BJ (cell line): ENCODE measurements at places on chromosomes 6 and 20.
A peak's percentile ranks its signal among the peaks of the same experiment; 100 is the strongest.

DNA sequence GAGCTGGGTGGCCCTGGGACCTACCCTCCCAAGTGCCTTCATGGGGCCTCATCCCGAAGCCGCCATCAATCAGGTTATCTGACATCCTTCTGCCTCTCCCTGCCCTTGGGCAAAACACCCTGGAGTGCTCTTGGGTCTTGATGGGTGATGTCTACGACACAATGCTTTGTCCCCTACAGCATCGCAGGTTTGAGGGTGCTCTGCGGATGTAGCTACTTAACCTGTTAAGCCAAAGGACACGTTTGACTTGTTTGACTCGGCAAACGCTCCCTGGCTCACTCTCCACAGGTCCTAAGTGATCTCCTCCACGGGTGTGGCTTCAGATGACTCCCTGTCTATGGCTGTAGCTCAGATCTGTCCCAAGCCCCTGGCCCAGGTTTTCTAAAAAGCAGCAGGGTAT lies 35.6 kb downstream of the TBC1D7 start:
- no peak for DNase-seq

DNA sequence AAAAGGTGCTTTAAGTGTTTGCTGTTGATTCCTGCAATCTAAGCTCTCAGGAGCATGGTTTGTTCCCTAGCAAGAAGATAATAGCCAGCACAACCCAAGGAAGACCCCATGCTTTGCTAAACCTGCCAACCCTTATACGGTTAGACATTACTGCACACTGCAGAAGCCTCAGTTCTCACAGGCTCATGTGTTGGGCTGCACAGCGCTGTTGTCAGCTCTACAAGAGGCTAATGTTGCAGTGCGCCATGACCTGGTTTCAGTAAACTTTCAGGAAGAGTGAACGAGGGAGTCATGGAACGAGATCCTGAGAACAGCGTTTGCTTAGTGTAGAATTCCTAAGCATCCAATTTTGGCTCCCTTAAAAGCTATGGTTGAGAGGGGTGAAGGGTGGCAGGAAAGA lies 218.5 kb downstream of the ARHGAP18 start:
- no peak for DNase-seq

GRCh38 chr20:23456409-23456808 lies 3.7 kb upstream of the CST11 start:
- no peak for DNase-seq

DNA sequence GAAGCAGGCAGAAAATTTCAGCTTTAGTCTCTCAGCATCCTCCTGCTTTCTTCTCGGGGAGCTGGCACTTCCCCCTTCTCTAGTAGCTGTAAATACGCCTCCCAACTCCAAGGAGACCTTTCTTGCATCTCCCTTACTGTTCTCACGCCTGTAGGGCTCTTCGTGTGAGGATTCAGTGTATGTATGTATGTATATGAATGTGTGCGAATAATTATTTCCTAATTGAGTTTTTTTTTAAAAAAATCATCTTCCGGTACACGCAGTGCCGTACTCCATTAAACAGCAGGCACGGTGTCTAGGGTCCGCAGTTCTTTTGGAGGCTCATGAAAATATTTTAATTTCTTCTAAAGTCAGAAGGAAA lies 85.4 kb downstream of the HFE start:
- DNase-seq = no peak

DNA sequence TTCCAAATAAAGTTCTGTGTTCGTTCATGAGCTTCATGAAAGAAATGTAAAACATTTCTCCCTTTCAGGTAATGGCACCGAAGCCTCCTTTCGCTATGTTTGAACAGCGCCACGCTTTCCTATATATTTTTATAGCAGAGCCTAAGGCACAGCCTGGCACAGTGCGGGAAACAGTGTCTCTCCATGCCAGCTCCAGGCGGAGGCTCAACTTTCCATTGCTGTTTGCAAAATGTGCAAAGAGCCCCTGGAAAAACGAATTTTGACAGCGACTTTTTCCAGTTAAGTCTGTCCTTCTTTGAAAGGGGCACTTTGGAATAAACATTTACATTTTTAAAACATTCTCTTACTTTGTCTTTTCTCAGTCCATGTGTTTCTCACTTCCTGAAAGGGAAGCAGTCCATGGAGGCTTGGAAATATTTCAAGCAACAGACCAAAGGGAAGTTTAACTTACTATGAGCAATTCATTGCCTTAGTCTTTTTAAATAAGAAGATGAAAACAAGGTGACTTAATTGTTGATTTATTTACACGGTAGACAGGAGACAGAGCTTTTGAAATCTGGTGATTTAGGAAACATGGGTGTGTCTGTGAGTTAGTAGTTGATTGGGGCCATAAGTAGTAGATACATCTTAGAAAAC lies 769 bp downstream of the CCN6 start:
- no peak for DNase-seq

DNA sequence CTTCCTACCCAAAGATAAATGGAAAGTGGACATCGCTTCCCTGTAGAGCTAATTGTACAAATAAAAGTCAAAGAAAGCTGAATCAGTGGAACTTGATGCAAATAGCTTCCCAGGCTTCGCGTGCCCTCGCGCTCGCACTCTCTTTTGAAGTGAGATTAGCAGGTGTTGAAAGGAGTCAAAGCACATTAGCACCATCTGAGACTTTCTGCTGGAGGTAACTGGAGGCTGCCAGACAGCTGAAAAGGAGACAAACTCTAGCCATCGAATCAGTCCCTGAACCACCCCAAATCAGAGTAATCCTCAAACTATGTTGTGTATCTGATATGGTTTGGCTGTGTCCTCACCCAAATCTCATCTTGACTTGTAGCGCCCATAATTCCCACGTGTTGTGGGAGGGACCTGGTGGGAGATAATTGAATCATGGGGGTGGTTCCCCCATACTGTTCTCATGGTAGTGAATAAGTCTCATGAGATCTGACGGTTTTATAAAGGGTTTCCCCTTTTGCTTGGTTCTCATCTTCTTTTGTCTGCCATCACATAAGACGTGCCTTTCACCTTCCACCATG lies 23.7 kb downstream of the SULF2 start:
- DNase-seq = no peak

- DNase-seq = no peak
These were observed 11.1 kb upstream of the ITPR3 start for GRCh38 chr6:33610067-33610466.

GRCh38 chr6:27237089-27237803 lies 10.3 kb upstream of the PRSS16 start:
- DNase-seq = no peak

DNA sequence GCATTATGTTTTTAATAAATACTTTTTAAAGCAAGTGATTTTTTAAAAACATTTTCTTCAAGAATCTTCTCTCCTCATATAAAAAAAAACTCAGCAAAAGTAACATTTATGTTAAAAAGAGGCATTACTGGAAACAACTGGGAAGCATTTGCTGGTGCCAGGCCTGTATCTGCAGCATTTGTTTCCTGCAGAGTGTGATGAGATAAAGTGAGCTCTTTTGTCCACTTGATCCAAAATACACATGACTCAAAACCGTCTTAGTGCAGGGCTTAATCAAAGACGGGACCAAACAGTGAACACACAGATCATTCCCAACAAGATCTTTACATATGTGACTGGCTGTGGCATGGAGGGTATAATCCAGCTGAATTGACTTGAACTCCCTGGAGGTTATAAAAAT lies 28.3 kb upstream of the RIPPLY2 start:
- DNase-seq = no peak

- no peak for DNase-seq
These were observed 259.9 kb downstream of the DLL1 start for GRCh38 chr6:170030821-170031471.

DNA sequence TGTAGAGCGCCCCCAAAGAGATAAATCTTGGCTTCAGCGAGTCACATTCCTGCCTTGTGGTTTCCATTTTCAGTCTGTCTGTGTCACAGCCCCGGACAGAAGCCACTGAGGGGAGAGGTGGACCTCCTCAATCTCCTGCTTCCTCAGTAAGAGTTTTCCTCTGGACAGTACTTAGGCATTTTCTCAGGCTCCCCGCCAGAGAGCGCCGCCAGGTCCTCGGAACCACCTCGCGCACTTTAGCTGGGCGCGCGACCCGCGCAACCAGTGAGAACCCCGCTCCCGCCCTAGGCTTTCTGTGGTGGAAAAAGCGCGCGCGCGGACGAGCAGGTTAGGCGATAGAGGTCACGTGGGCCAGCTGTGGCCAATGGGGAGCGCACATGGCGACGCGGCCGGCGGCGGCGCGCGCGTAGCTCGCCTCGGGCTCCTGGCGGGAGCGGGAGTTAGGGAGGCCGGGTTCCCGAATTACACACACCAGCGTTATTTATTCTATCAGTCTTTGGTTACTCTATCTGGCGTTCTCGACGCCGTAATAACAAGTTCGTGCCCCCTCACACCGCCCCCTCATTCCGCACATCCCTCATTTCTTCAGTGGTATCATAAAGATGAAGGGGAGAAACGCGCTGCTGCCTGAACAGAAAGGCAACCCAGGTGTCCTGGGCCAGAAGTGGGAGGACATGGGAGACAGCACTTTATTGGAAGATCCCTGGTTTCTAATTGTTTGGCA lies 19.4 kb downstream of the PXT1 start:
- DNase-seq = peak; percentile 85

GRCh38 chr20:42100137-42100704 lies 482.0 kb upstream of the CHD6 start:
- no peak for DNase-seq

- no peak for DNase-seq
These were observed 198.5 kb downstream of the C6orf118 start for GRCh38 chr6:165110860-165111259.

- no peak for DNase-seq
These were observed 543.2 kb upstream of the EPHA7 start for GRCh38 chr6:93962566-93962965.

GRCh38 chr6:168183613-168183970 lies 104.6 kb upstream of the FRMD1 start:
- no peak for DNase-seq

DNA sequence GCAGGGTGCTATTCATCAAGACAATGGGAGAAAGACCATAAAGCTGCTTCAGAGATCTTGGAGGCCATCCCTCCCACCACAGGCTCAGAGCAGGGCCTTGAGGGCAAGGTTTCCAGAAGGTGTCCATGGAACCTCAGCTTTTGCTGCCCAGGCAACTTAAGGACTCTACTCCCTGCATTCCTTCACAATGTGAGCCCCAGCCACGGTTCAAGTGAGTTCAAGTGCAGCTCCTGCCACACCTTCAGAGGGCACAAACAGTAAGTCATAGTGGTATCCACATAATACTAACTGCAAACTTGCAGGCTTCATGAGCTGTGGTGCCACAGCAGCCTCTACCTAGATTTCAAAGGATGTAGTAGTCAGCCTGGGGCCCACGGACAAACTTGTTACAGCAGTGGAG lies 144.0 kb upstream of the C6orf118 start:
- DNase-seq = no peak

GRCh38 chr20:25247518-25247955 lies 348 bp upstream of the PYGB start:
- no peak for DNase-seq

DNA sequence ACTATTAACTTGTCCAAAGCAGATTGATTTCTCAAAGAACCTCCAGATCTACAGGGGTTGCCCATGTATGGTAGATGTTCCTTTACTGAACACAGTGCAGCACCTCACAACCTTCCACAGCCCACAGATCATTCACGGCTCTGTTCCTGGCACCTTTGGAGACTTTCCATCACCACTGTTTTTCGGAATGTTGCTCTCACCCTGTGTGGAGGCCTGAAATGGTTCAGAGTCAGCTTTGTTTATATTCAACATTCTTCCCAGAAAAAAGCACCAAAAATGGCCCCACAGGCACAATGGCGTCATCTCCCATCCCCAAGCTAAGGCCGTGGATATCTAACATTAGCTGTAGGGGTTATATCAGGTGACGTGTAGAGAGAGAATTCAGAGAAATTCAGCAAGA lies 74.7 kb downstream of the DHX35 start:
- DNase-seq = no peak

GRCh38 chr20:9119776-9120175 lies 50.9 kb downstream of the PLCB4 start:
- DNase-seq = no peak

DNA sequence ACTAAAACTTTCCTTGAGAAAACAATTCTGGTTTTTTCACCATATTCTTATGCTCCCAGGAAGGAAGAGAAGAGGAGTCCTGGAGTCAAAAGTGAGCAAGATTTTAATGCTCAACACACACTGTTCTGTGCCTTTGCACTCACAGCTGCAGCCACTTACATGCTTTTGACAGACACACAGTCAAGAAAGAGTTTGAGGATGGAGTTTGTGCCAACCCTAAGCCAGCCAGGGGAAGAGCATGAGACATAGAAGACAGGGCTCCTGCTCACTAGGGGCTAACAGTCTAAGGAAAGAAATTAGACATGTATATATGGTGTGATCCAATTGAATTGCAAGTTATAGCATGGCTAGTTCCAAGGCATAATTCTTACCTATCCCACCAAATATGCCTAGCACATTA lies 37.1 kb upstream of the IL17A start:
- no peak for DNase-seq

- no peak for DNase-seq
These were observed 122.1 kb upstream of the TRAF3IP2 start for GRCh38 chr6:111727802-111728201.

GRCh38 chr6:32110632-32111031 lies 1.5 kb upstream of the TNXB start:
- no peak for DNase-seq

- no peak for DNase-seq
These were observed 34.9 kb downstream of the ESF1 start for GRCh38 chr20:13749811-13750210.

DNA sequence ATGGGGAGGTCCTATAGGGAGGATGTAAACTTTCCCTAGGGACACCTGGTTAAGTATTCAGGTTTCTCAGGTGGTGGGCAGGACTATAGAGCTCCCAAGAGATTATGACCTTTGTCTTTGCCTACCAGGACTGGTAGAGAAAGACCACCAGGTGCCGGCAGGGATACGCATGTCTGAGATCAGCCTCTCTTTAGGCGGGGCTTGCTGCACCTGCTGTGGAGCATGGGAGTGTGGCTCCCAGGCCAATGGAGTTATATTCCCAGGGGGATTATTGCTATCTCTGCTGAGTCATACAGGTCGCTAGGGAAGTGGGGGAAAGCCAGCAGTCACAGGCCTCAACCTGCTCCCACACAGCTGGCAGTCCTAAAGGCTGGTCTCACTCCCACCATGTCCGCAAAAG lies 280.5 kb upstream of the MMS22L start:
- DNase-seq = no peak

DNA sequence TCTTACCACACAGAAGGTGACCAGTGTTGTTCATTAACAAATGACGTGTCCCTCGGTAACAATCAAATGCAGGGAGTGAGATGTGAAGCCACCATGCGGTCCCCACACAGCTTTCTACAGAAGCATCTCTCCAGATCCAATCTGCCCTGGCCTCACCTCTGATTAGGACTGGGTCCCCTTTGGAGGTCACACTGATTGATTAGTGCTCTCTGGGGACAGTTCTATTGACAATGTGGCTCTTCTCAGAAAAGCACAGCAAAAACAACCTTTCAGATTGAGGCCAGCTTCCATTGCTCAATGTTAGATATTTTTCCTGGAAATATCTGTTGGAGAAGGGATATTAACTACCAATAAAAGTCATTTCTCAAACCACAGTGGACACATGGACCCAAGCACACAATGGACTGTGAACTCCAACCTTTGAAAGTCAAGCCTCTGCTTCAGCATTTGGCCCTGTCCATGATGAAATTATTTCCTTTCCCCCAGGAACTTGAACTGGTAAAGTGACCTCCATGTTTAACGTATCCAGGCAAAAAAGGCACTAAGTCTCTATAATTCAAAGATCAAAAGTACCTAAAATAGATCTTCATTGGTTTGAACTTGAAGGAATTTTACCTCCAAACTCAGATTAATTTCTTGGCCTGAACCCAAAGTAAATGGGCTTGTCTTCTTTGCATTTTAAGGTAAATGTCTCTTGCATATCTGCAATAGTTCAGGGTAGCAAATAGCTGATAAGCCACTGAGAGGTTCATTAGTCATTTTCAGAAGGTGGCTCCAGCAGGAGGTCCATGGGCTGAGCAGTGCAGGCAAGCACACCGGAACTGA lies 118.5 kb downstream of the FOXA2 start:
- DNase-seq = no peak
